ENCODE measurements at places on chromosomes 3 and 15. TPM values are rescaled to one million over a fixed set of nuclear protein-coding genes. Genes with fewer than 3 reads are reported as not detected.

Gene SLC51B
- total RNA-seq: 1.5 TPM

Gene GLDN
- 127 TPM for total RNA-seq

Gene GASK1A
- total RNA-seq: 4.5 TPM

Gene NEO1
- 16.1 TPM for total RNA-seq

Gene NMNAT3
- 0.83 TPM for total RNA-seq

Gene GCNT3
- total RNA-seq: 1.7 TPM
